ENCODE measurements at places on chromosomes 3 and 15.

DNA sequence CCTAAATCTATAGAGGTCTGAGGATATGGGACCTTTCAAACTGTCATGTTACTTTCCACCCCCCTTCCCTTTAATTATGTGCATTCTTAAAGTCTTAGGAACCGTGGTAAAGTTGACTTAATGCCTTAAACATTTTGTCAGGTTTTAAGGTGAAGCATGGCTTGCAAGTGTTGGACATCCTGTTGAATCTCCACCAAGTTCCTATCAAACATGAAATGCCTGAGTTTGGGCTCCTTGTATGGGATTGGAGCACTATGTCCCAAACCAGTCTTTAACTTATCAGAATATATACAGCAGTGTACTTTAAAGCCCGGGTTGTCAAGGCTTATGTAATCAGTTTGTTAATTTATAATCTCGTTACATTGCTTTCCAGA, 1.1 kb downstream of the SNRK start:
- no peak for DNase-seq

GRCh38 chr3:44923632-44924456, 49.4 kb downstream of the TGM4 start:
- no peak for DNase-seq

GRCh38 chr3:177448987-177449359, 251.7 kb upstream of the TBL1XR1 start:
- DNase-seq = no peak

DNA sequence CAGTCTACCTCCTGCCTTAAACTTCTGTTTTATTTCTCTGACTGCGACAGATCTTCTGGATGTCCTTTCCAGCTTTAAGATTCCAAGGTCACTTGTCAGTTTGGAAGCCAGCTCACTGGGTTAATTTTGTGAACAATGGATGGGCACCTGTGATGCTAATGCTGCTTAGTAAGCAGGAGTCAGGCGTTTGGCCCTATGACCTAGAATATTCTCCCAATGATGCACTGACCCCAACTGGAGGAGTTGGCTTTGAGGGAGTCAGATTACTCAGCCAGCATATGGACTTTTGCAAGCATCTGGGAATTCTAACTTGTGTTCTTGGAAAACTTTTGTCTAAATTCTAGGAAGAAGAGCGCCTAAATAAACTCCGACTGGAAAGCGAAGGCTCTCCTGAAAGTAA, 28.1 kb downstream of the HACD3 start:
- no peak for DNase-seq

GRCh38 chr3:155372281-155372680, 78.8 kb upstream of the STRIT1 start:
- no peak for DNase-seq

DNA sequence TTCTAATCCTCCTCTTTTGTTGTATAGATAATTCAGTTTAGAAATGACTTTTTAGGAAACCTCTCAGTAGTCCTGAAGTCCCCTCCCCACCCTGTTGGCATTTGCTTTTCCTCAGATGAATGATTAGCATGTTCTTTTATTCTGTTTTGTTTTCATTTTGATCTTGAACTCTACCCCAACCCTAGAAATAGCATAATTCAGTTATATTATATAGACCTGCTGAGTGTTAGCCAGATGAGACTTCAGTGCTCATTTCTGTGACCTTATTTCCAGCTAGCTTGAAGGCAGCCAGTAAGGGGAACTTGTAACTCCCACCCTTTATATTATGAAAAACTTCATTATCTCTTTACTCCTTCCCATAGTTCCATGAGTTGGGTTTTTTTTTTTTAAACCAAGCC, 41.2 kb downstream of the SNRK start:
- DNase-seq = no peak

GRCh38 chr3:25433106-25433505, 5.0 kb downstream of the RARB start:
- no peak for DNase-seq

GRCh38 chr3:57004229-57004628, 56.2 kb upstream of the SPATA12 start:
- DNase-seq = no peak

DNA sequence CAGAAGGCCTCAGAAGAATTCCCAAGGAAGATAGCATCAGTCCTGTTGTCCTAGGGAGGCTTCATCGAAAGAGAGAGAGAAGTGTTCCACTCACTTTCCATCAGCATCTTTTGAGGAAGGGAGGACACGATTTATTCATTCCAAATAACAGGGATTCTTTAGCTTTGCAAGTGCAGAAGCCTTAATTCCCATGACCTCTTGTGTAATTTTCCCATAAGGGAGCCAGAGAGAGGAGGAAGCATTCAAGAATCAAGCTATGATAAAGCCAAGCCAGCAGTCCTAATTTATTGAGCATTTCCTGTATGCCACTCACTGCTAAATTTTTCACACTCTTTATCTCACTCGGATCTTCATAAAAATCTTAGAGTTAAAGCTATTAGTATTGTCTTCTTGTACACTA, 169.7 kb upstream of the MITF start:
- DNase-seq = no peak

DNA sequence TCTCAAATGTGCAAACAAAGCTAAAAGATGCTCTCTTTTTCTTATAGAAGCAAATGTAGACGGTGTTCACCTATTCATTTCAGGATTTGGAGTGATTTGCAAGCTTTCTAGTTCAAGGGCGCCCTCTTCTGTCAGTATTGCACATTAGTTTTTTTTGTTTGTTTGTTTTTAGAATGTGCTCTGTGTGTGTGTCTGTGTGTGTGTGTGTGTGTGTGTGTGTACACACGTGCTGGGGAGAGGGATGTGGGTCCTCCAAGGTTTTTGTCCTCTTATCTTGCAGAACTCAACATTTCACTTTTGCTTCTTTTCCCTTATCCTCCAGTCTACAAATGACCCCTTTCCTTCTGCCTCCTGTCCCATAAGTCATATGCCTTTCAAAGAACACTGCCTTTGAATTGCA, 23.5 kb downstream of the DNAH1 start:
- peak; percentile 5 for DNase-seq

DNA sequence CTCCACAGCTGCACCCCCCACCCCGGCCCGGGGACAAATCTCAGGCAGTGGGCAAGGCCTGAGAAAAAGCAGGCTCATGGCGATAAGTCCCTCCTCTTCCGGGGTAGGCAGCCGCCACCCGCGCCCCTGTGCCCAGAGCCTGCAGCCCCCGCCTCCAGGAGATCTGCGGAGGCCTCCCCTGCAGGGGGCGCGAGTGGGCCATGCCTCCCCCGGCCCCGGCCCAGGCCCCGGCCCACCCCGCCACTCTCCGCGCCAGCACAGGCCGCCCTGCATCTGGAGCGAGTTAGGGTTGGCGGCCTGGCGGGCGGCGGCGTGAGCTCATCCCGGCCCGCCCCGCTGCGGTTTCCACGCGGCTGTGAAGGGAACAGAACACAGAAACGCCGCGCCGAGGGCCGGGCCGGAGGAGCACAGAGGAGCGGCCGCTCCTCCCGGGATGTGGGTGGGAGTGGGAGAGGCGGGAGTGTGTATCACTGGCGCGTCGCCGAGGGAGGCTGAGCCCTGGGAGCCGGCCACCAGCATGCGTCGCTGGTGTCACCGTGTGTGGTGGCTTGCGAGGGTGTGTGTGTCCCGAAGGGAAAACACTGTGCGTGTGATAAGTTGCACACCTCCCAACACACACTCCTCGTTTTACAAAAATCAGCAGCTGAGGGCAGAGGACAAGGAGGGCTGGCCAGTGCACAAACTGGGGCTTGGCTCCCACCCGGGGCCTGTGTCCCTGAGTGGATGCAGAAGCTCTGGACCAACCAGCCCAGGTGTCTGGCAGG, 17.2 kb downstream of the MYL3 start:
- DNase-seq = no peak

GRCh38 chr15:69170597-69170996, 10.2 kb downstream of the GLCE start:
- DNase-seq = no peak

DNA sequence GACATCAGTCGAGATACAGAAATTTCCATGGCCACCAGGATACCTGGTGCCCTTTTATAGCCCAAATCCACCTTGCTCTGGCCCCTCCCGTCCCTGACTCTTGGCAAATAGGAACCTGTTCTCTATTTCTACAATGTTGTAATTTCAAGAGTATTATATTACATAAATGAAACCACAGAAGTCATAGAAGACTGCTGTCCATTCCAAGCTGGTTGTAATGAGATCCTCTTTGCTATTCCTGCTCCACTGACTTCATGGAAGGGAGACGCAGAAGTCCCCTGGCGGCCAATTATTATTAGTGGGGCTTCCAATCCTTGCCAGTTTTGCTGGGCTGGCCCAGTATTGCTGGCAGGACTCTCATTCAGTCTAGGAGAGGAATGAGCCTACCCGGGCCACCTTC, 26.6 kb downstream of the DCP1A start:
- DNase-seq = no peak

DNA sequence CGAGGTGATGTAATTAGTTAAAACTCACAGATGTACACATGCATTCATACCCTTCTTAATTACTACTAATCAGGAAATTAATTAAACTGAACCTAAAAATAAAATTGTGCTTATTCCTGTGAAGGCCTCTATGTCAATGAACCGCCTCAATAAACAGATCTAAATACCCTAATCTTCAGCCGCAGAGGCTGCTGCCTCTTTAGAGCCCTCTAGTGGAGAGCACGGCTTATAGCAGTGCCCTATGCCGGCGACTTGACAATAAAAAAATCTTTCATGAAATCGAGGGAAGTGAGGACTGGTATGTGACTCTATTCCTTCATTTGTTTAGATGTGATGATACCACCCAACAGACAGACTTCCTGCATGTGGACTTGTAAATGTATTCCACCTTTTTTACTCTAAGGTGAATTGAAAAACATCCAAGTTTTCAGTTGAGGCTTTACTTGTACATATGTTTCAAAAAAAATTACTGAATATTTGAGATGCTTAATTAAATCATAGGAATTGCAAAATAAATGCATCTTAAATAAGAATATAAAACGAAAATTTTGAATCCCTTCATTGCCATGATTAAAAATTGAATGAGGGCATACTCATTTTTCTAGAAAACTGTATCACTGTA, 8.3 kb upstream of the EPHA3 start:
- DNase-seq = no peak

DNA sequence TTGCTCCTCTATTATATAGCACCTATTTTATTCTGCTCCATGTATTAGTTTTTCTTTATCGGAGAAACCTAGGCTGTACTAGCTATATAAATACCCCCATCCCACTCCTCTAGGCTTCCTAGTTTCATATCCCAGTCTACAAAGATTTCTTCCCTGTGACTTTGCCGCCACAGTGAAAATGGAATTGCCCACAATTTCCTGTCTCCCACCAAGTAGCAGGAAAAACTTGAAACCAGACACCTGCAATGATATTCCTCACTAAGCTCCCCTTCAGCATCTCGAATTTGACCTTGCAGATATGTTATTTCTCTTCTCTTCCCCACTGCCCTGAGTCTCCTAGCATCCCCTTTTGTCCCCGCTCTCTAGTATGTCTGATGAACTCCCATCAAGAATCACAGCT, 685.8 kb upstream of the CCDC54 start:
- no peak for DNase-seq

DNA sequence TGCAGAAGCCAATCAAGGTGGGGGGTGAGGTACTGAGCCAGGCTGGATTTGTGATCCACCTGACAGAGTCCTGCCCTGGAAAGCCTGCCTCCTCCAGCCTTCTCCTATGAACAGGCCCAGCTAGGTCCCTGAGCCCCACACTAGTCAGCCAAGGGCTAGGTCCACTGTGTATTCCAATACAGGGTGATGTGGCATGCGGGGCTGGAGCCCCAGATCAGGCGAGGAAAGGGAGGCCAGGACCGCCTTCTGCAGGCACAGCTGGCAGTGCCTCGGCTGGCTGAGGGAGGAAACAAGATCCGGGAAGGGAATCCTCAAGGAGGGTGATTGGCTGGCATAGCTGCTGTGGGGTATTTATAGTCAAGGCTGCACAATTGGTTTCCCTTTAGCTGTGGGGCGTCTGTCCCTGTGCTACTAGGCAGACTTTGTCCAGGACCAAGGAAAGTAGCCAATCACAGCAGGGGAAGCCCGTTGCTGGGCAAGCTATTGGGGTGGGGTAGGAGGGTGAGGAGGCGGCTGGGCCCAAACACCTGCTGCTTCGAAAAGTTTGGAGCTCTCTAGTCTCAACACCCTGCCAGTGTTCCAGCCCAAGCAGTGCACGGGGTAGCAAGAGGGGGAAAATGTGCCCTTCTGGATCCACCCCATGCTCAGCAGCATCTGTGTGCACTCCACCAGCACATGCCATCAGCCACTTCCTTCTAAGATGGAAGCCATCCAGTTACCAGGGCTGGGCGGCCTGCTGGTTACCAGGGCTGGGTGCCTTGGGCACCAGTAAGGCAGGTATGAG, 5.9 kb downstream of the KY start:
- DNase-seq = no peak

DNA sequence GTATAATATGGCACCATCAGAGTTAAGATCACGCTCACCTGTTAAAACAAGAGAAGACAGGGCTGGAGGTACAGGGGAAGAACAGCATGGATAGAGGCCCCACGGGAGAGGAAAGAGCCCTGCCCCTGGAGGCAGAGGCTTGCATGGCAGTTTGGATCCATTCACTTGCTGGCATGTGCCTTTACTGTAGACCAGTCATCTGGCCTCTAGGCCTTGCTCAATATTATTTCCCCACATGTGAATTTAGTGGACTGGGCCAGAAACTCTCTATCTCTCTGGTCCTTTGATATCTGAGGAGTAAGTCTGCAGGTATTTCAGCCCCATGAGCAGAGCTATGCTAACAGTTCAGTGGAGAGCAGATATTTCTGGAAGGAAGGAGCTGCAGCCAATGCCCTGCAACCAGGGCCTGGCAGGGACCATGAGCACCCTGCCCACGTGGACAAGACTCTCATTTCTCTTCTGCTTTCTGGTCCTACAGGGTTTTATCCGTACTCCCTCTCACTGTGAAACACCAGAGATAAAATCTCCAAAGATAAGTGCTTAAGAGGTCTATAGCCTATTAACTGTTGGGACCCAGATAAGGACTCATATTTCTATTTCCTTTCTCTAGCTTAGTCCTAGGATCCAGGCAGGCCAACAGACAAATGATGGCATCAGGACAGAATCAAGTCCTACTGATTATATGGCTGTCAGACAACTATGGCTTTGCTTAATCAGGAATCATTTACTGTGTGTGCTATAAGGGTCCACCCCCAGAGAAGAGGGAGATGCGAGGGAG, 65.0 kb downstream of the CLDN11 start:
- DNase-seq = no peak

GRCh38 chr3:115524549-115524948, 98.8 kb upstream of the GAP43 start:
- DNase-seq = no peak

DNA sequence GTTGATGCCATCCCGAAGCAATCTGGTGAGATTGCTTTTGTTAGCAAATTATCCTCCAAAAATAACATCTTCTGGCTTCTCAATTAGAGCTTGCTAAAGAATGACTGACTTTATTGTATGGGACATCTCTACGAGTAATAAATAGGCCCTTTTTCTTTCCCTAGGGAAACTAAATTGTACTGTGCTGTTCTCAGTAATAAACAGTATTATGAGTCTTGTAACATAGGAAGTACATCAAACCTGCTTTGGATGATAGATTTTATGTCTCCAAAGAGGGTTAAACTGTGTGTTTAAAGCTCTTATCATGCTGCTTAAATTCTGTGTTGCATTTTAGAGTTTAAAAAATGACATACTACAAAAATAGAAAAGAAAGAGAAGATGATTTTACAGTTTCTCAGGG, 153.4 kb upstream of the THRB start:
- no peak for DNase-seq

GRCh38 chr3:49269443-49270155, 7.4 kb downstream of the C3orf62 start:
- no peak for DNase-seq

Data from NCI-H1436 treated with DMSO at 0.1 percent for 48 hours (cell line).